ENCODE measurements at places on chromosomes 7 and 10.
A peak's percentile ranks its signal among the peaks of the same experiment; 100 is the strongest.

DNA sequence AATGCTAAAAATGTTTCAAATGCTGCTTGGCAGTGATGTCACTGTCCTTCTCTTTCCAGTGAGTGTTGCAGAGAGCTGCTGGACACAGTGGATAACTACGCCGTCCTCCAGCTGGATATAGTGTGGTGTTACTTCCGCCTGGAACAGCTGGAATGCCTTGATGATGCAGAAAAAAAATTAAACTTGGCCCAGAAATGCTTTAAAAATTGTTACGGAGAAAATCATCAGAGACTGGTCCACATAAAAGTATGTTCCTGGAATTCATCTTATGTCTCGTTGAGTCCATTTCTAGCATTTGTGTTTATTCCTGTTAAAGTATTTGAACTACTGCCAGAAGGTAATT, 25.2 kb downstream of the NUB1 start:
- H3K27ac ChIP-seq, result no peak overlapping the region
- H3K4me1 ChIP-seq, result peaks cover 11% of the 10 kb centered on the region
- no peak for ATAC-seq

DNA sequence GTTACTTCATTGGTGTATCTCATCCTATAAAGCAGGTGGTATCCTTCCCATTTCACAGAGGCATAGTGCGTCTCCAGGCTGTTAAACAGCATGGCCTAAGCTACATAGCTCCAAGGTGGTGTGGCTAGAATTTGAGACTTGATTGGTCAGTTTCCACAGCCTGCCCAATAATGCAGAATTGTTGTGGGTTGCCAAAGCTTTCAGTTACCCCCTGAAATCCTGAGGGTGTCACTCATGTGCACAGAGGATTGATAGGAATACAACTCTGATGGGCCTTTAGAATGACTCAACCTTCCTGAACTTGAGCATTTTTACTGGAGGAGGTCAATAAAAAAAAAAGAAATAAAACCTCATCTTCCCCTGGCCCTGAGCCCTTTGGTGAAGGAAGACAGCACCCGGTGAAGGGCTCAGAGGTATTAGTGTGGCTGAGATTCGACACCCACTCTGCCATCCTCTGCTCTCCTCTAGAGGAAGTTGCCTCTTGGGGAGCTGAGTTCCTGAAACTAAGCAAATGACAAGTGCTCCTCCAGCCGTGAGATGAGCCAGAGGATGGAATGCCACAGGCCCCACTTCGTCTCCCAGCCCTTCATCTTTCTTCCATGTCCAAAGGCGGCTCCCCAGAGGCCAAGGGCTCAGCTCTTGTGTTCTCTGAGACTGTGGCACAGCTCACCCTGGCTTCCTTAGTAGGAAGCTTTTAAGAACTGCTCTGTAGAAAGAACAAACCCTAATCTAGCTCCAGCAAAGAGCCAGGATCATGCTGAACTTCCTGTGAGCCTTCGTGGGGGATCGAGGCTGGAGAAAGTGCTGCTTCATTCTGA, 1.0 kb downstream of the ACSL5 start:
- H3K27me3 ChIP-seq, result no peaks in the 10 kb centered on the region
- peak overlapping the region; percentile 100 for H3K27ac ChIP-seq
- peak; percentile 71 for ATAC-seq
- H3K36me3 ChIP-seq, result peaks cover 2% of the 10 kb centered on the region

DNA sequence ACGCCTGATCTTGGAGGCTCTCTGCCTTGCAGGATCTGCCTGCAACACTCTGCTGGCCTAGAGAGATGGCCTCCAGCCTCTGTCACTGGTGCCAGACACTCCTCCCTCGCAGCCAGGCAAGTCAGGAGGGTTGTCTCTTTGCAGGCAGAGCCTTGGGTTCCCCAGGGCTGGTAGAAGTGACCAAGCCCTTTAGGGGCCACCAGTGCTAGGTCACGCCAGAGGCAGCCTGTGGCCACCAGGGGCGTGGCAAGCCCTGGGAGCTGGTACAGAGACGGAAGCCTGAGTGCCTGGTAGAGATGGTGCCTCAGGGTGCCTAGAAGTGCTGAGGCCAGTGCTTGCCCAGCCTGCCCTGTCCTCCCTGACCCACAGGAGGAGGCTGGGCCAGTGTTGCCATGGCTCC, 9.1 kb downstream of the ADCYAP1R1 start:
- peaks cover 17% of the 10 kb centered on the region for H3K27me3 ChIP-seq
- no peak for ATAC-seq
- H3K4me3 ChIP-seq, result no peak overlapping the region
- no peak overlapping the region for H3K27ac ChIP-seq
- no peaks in the 10 kb centered on the region for H3K4me1 ChIP-seq

DNA sequence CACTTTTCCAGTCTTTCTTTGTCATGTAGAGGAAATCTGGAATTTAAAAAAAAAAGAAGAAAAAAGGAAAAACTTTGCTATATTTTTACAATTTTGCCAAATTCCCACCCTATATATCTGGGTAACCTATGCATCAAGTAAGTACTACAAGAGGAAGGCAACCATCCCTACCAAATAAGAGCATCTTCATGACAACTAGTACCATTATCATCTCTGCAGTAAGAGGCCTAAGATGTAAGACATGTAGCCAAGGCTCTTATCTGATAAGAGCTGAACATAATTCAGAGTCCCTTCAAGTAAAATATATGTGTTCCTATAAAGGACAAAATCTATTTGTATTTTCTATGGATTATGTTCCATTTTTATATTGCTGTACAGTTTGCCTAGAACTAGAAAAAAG, 3.5 kb downstream of the THAP5 start:
- peaks cover 22% of the 10 kb centered on the region for H3K36me3 ChIP-seq
- peaks cover 25% of the 10 kb centered on the region for H3K4me1 ChIP-seq
- no peaks in the 10 kb centered on the region for H3K27me3 ChIP-seq
- no peak for ATAC-seq

GRCh38 chr7:11795231-11795630, 36.8 kb downstream of the THSD7A start:
- H3K27ac ChIP-seq, result no peak overlapping the region
- H3K4me3 ChIP-seq, result no peak overlapping the region
- H3K27me3 ChIP-seq, result no peaks in the 10 kb centered on the region
- H3K4me1 ChIP-seq, result no peaks in the 10 kb centered on the region
- no peak for ATAC-seq

- H3K4me3 ChIP-seq, result no peak overlapping the region
- H3K27ac ChIP-seq, result no peak overlapping the region
- no peaks in the 10 kb centered on the region for H3K4me1 ChIP-seq
- no peaks in the 10 kb centered on the region for H3K36me3 ChIP-seq
- ATAC-seq, result no peak
Observed at GRCh38 chr7:86049910-86050309, 593.8 kb upstream of the GRM3 start.

DNA sequence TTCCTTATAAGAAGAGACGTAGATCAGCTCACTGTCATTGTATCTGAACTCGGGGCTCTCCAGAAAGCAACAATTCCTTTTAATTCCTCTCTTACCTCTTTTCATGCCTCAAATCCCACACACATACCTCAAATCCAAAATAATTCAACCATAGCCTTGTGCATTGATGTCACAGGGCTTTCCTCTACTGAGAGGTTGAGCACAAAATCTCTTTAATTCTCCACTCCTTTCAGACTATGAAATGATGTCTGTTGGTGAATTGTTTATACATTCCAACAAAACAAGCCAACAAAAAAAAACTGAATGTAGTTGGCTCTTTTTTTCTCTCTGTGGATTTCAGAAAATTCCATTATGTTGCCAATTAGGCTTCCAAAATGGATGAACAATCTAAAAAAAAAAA, 53.2 kb downstream of the BPGM start:
- no peak for ATAC-seq
- H3K27me3 ChIP-seq, result no peaks in the 10 kb centered on the region
- no peak overlapping the region for H3K27ac ChIP-seq
- H3K36me3 ChIP-seq, result no peaks in the 10 kb centered on the region
- no peak overlapping the region for H3K4me3 ChIP-seq
- no peaks in the 10 kb centered on the region for H3K4me1 ChIP-seq

GRCh38 chr10:68829521-68829920, 2.2 kb downstream of the STOX1 start:
- H3K27me3 ChIP-seq, result peaks cover 11% of the 10 kb centered on the region
- no peaks in the 10 kb centered on the region for H3K36me3 ChIP-seq
- H3K4me1 ChIP-seq, result peaks cover 9% of the 10 kb centered on the region
- no peak overlapping the region for H3K4me3 ChIP-seq

DNA sequence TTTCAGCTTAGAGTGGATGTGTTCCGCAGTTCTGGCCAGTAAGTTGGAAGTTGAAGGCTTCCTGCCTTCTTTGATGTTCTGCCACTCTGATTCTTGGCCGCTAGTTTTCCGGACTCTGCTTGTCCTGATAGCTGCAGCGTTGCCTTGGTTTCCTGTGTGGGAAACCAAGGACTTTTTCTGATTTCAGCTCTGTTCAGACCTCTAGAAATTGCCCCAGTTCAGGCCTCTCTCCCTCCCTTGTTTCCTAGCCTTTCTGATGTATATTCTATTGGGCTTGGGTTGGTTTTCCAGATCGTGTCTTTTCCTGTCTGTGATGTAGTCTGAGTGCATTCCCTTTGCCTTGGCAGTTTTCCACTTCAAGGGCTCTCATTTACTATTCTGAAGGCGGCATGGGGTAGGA, 318.7 kb downstream of the BBS9 start:
- ATAC-seq, result no peak
- no peaks in the 10 kb centered on the region for H3K27me3 ChIP-seq
- H3K4me1 ChIP-seq, result peaks cover 6% of the 10 kb centered on the region
- no peak overlapping the region for H3K4me3 ChIP-seq
- H3K36me3 ChIP-seq, result peaks cover 12% of the 10 kb centered on the region

DNA sequence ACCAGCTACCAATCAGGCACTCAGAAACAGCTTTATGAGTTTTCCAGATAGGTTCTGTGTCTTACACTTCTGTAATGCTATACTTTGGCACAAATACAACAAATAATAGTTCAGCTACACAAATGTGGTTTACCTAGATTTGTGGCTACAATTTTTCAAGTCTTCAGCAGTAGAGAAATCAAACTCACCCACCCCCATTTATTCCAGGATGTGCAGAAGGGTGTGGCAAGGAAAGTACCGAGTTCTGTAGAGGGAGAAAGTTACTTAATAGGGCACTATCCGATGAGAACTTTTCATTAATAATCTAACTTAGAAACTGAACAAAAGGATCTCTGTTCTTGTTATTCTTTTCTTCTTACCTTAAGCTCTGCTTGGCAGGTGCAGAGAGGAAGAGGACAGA, 30.3 kb upstream of the ATP6V0A4 start:
- H3K27me3 ChIP-seq, result peaks cover under 1% of the 10 kb centered on the region
- H3K4me3 ChIP-seq, result no peak overlapping the region
- no peak overlapping the region for H3K27ac ChIP-seq

DNA sequence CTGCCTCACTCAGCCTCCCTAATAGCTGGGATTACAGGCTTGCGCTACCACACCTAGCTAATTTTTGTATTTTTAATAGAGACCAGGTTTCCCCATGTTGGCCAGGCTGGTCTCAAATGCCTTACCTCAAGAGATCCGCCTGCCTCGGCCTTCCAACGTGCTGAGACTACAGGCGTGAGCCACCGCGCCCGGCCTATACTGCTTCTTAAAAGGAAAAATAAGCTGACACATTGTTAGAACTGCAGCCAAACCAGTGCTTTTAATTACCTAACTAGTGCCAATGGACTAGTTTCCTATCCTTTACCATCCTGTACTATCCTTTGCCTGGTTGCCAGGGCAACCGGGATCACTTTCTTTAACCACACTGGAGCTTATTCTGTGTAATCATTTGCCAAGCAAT, 108.0 kb downstream of the LRRTM3 start:
- H3K27me3 ChIP-seq, result no peaks in the 10 kb centered on the region
- ATAC-seq, result no peak
- H3K4me3 ChIP-seq, result no peak overlapping the region
- H3K4me1 ChIP-seq, result no peaks in the 10 kb centered on the region
- no peak overlapping the region for H3K27ac ChIP-seq

- ATAC-seq, result no peak
- no peak overlapping the region for H3K27ac ChIP-seq
- H3K4me1 ChIP-seq, result no peaks in the 10 kb centered on the region
- H3K4me3 ChIP-seq, result no peak overlapping the region
- H3K36me3 ChIP-seq, result no peaks in the 10 kb centered on the region
Observed at GRCh38 chr10:71132321-71132810, 80.0 kb upstream of the UNC5B start.

GRCh38 chr10:122421054-122421625, 33.3 kb upstream of the ARMS2 start:
- peaks cover 24% of the 10 kb centered on the region for H3K36me3 ChIP-seq
- no peaks in the 10 kb centered on the region for H3K27me3 ChIP-seq
- no peak overlapping the region for H3K27ac ChIP-seq
- no peak overlapping the region for H3K4me3 ChIP-seq

DNA sequence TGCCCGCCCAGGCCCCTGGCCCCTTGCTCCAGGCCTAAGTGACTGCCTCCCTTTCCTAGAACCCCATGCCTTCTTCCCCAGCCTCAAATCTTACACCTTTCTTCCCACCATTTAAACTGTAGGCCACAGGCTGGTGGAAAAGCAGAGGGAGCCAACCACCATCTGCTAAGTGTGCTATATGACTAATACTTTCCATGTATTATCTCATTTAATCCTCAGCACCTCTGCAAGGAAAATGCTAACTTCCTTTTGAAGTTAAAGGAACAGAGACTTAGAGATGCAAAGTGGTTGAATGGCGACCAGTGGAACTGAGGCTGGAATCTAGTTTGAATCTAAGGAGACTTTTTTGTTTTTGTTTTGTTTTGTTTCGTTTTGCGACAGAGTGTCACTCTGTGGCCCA, 17.8 kb upstream of the MTPAP start:
- H3K4me3 ChIP-seq, result no peak overlapping the region
- H3K4me1 ChIP-seq, result no peaks in the 10 kb centered on the region
- no peaks in the 10 kb centered on the region for H3K36me3 ChIP-seq
- no peak overlapping the region for H3K27ac ChIP-seq
- no peak for ATAC-seq
- H3K27me3 ChIP-seq, result peaks cover 34% of the 10 kb centered on the region

GRCh38 chr7:129652914-129653313, 41.4 kb downstream of the NRF1 start:
- peak; percentile 81 for ATAC-seq
- H3K36me3 ChIP-seq, result peaks cover 29% of the 10 kb centered on the region
- H3K4me3 ChIP-seq, result no peak overlapping the region
- no peak overlapping the region for H3K27ac ChIP-seq
- peaks cover 52% of the 10 kb centered on the region for H3K4me1 ChIP-seq

GRCh38 chr10:121553511-121554264, 44.6 kb downstream of the FGFR2 start:
- H3K4me3 ChIP-seq, result no peak overlapping the region
- H3K36me3 ChIP-seq, result no peaks in the 10 kb centered on the region
- H3K4me1 ChIP-seq, result no peaks in the 10 kb centered on the region
- ATAC-seq, result no peak

DNA sequence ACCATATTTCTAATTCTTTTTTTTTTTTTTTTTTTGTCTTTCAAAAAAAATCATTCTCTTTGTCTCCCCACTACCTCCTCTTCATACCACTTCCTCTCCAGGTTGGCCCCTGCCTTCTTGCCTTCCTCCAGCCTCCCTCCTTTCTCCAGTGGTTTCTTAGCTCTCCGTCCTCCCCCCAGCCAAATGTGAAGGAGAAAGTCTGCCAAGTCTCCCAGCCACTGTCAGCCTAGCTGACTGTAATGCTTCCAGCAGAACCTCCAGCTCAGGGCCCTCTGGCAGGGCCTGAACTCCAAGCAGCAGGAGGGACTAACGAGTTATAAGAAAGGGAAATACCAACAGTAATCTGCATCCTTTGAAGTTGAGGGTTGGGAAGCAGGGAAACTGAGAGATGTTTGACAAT, 35.5 kb upstream of the BICC1 start:
- no peaks in the 10 kb centered on the region for H3K4me1 ChIP-seq
- H3K27me3 ChIP-seq, result peaks cover 23% of the 10 kb centered on the region
- no peak overlapping the region for H3K27ac ChIP-seq
- ATAC-seq, result no peak
- H3K36me3 ChIP-seq, result no peaks in the 10 kb centered on the region

- H3K27me3 ChIP-seq, result no peaks in the 10 kb centered on the region
- ATAC-seq, result peak; percentile 78
- H3K27ac ChIP-seq, result peak overlapping the region; percentile 98
- no peaks in the 10 kb centered on the region for H3K36me3 ChIP-seq
- H3K4me1 ChIP-seq, result peaks cover 60% of the 10 kb centered on the region
Observed at GRCh38 chr10:3873728-3874461, 88.9 kb upstream of the KLF6 start.
